GM23248 (cell line): ENCODE measurements at places on chromosomes 3 and 15.

GRCh38 chr3:71478568-71478967 is 105.0 kb downstream of the FOXP1 start:
- DNase-seq: peak; percentile 63

DNA sequence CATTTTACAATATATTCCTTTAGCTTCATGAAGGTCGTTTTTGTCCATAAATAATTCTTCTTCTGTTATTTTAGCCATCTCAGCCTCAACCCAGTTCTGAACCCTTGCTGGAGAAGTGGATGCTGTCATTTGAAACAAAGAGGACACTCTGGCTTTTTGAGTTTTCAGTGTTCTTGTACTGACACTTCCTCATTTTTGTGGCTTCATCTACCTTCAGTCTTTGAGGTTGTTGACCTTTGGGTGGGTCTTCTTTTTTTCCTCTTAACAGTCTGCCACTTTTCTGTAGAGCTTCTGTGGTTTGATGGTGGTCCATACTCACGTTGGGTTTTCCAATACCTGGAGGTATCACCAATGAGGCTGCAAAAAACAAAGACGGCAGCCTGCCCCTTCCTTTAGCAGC is 650.9 kb downstream of the PDCD6IP start:
- DNase-seq: no peak

- DNase-seq: peak; percentile 28
Observed at GRCh38 chr15:65233696-65234095, 22.4 kb upstream of the CILP start.

DNA sequence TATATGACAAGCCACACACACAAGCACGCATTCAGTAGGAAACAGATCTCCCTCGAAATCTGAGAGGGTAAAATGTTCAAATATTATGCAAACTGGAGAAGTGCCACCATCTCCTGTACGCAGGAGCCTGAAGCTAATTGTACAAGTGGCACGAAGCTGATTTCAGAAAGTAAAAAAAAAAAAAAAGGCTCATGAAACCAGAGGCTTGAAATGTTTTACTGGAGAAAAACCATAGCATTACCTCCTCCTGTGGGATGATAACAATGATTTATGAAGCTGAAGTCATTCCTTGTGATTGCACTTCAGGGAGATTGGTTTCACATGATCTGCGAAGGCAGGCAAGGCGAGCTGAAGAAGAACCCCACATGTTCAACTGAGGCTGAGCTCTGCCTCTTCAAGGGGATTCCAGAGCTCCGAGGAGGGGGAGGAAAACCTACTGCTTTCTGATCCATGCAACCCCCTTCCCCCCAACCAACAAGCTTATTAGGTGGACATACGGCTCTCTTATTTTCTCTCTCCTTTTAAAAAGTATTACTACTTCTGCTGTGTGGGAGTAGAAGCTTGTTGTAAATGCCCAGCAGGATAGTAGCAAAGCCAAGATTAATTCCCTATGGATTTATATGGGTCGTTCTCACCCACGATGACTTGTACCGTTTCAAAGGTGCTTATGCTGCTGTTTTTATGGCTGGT is 101.1 kb downstream of the GREM1 start:
- DNase-seq: peak; percentile 70

GRCh38 chr15:25061808-25062550 is 107.2 kb downstream of the SNRPN start:
- DNase-seq: no peak

DNA sequence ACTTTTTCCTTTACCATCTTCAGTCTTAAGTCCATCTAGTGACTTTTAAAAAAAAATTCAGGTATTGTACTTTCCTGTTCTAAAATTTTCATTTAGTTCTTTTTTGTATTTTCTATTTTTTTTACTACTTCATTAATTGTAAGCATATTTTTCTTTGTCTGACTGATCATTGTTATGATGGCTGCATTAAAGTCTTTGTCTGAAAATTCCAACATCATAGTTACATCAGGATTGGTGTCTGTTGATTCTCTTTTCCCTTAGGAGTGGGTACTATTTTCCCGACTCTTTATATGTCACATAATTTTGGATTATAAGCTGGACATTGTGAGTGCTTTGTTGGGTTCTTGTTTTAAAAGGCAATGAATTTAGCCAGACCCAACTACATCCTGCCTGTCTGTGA is 34.9 kb upstream of the POLR2M start:
- peak; percentile 51 for DNase-seq

- DNase-seq: no peak
Observed at GRCh38 chr15:76979996-76980520, 14.9 kb upstream of the PSTPIP1 start.

- DNase-seq: no peak
Observed at GRCh38 chr3:169389211-169389924, 274.1 kb downstream of the MECOM start.

GRCh38 chr15:63803106-63803886 is 30.5 kb downstream of the HERC1 start:
- DNase-seq: no peak

DNA sequence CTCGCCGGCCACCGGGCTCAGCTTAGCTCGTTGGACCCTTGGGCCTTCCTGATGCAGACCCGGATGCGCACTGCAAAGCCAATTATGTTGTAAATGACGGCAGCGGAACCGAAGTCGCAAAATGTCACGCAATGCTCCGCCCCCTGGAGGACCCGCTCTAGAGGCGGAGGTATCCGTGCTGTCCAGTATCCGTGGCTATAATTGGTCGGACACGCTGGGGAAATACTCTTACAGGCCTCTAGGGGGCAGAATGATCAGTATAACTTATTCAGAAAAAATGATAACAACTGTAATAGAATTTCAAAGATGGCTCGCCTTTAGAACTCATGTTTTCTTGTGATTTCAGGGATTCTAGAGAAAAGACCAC is at the start of gene PRR23B:
TSS of gene PRR23B (minus strand) at position 59 of the 367 bp plus-strand sequence. CDS start 265 bp downstream, outside the sequence.
- peak; percentile 8 for DNase-seq

DNA sequence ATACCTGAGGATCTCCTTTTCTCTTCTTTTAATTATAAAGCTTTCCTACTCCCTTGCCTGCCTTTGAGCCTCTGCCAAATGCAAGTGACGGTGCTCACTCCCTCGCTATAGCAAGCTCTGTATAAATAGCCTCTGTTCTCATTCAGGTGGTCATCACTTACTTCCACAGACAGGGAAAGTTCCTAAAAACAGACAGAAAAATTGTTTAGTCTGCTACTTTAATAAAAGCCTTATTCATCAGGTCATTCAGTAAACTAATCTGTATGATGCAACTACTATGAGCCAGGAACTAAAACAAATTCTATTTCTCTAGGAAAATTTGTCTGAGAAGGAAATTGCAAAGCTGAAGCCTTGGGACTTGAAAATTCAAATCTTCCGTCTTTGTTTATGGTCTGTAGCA is 10.2 kb upstream of the DLG1 start:
- DNase-seq: peak; percentile 81

DNA sequence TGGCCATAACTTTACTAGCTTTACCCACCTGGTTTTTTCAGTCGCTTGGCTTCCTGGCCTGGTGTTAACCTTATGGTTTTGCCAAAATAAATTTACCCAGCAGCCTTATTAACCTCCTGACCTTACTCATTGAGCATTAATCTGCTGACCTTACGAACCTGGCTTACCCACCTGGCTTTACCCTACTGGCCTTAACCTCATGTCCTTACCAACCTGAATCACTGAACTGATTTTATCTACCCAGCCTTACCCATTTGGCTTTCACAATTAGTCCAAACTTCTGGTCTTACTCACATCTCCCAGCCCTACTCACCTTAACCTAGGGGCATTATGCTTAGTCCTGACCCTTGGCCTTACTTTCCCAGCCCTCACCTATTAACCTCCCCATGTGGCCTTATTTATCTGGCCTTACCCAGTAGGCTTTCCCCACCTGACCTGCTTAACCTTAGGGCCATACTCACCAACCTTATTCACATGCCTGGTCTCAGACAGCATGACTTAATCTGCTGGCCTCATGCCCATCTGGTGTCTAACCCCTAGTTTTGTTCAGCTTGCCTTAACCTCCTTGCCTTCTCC is 93.4 kb downstream of the IL12A start:
- peak; percentile 2 for DNase-seq
